H9 (cell line): ENCODE measurements at places on chromosomes 16 and 17.

DNA sequence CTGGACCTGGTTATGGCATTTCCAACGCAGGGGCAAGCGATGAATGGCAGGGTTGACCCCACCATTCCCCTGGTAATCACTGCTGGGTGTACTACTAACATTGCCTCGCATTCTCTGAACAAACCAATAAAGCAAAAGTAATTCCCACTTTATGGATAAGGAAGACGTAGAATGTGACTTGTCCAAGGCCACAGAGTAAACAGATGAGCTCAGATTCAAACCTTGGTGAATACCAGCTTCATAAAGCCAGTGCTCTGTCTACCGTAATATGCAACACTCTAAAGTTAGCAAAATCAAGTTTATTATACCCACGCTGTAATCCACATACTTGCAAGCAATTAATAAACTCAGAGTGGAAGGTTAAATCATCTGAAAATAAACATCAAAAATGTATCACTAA lies 59.6 kb downstream of the ANKFY1 start:
- no peak for DNase-seq

- DNase-seq: no peak
These were observed 122.5 kb downstream of the ZNF423 start for GRCh38 chr16:49733313-49734009.

DNA sequence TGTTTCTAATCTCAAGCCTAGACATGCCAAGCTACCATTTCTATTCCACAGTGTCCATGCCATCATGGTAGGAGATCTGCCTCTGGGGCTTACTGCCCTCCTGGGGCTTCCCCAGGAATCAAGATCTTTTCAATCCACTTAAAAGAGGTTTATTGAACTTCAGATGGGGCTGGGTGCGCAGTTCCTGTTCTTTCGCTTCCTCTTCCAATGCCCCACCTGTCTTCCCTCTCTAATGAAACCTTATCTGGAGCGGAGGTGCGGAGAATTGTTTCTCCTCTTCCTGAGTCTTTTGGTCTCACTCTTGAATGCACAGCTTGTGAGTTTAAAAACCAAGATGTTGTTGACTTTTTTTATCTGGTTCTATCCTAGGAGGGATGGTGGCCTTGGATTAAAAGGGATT lies 30.4 kb upstream of the METTL16 start:
- no peak for DNase-seq

- DNase-seq: no peak
These were observed 548 bp downstream of the HAGH start for GRCh38 chr16:1825864-1826690.

- no peak for DNase-seq
These were observed 121.2 kb upstream of the CIBAR2 start for GRCh38 chr16:85233516-85233915.

- no peak for DNase-seq
These were observed 199.0 kb downstream of the ENGASE start for GRCh38 chr17:79273660-79274059.

DNA sequence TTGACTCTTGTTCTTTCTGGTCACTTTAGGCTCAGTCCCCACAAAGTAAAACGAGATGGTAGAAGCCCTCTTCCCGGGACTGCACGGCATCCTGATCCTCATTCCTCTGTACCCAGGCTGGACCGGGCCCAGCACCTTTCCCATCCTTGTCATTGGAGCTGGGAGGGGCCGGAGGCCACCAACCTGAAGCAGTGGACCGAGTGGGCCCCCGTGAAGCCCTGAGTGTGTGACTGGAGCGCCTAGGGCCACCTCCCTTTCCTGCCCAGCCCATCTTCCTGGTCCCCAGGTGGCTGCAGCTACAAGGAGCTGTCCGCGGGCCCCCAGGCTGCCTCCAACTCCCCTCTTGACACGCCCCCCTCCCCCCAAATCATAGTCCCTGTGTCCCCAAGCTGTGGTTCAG lies 17.1 kb upstream of the CD300A start:
- DNase-seq: no peak

- DNase-seq: no peak
These were observed 3.8 kb upstream of the NSRP1 start for GRCh38 chr17:30112794-30113193.

GRCh38 chr17:63041722-63042121 lies 75.7 kb downstream of the TANC2 start:
- DNase-seq: no peak
